Stimulated activated CD4-positive, alpha-beta T cell treated with anti-CD3 and anti-CD28 coated beads, Interleukin-15, amount 100 ng/mL, for 24 hours (primary cell): ENCODE measurements at places on chromosomes 4 and X.

DNA sequence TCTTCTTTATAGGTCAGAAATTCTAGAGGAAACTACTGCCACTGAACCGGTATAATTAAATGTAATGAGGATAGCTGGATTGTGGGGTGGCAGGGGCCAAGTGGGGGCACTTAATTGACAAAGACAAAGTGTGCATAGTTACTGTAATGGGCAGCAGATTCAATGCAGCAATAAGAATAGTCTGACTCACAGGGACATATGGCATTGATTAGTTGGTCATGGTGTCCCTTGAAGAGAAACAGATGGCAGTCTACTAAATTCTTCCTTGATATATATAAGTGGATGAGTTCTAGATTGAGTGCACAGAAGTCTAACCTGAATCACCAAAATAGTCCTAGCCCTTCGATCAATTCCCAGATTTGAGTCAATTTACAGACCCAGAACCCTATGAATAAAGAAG lies 31.6 kb downstream of the ETDC start:
- no peak for DNase-seq

- no peak for DNase-seq
These were observed 782.3 kb downstream of the PCDH18 start for GRCh38 chr4:136749989-136750388.

- DNase-seq: no peak
These were observed 32.2 kb upstream of the GATB start for GRCh38 chr4:151792995-151793394.

DNA sequence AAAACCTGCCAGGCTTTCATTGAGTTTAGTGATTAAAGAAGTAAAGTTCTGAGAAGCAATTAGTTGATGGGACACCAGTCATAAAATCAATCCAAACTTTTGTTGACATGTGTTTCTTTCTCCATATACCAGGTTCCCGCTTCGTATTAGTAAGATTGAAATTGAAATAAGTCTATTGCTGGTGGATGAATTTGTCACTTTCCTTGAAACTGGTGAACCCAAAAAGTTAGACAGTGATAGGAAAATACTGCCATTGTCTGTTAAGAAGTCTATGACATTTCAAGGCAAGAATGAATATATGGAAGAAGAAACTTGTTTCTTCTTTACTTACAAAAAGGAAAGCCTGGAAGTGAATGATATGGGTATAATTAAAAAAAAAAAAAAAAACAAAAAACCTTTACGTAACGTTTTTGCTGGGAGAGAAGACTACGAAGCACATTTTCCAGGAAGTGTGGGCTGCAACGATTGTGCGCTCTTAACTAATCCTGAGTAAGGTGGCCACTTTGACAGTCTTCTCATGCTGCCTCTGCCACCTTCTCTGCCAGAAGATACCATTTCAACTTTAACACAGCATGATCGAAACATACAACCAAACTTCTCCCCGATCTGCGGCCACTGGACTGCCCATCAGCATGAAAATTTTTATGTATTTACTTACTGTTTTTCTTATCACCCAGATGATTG lies at the start of gene CD40LG:
TSS of gene CD40LG (plus strand) at position 482 of the 684 bp plus-strand sequence. CDS start at position 573, 91 bp downstream.
- DNase-seq: peak; percentile 56

GRCh38 chr4:168800926-168801325 lies 209.1 kb downstream of the CBR4 start:
- no peak for DNase-seq

GRCh38 chr4:143514497-143514896 lies 995 bp downstream of the SMARCA5 start:
- DNase-seq: peak; percentile 33

- DNase-seq: no peak
These were observed 270.6 kb downstream of the BANK1 start for GRCh38 chr4:102061133-102061532.

DNA sequence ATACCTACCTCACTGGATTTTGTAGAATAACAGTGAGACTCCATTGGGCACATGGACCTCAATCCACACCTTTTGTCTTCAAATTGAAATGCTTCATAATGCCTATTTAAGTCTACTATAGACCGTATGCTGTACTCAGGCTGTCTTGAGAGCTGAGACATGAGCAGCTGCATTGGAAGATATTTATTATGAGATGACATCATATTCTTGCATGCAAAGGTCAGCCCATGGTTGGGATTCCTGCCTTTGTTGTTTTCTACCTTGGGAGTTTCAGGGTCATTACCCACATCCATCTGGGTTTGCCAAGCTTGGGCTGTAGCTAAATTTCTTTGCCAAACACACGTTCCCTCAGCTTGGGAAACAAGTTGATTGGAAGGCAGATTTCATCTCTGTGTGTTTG lies 33.2 kb upstream of the MAMLD1 start:
- DNase-seq: no peak

GRCh38 chr4:94352996-94353395 lies 10.4 kb upstream of the HPGDS start:
- no peak for DNase-seq
